ENCODE measurements at places on chromosomes 12 and 14. TPM values are rescaled to one million over a fixed set of nuclear protein-coding genes. Genes with fewer than 3 reads are reported as not detected.

GRCh38 chr12:80837342-80837978, 100.3 kb downstream of the LIN7A start:
- DNase-seq, result peak; percentile 72
- H3K4me1 ChIP-seq, result peaks cover 3% of the 10 kb centered on the region
- no peak overlapping the region for H3K4me3 ChIP-seq
- H3K36me3 ChIP-seq, result no peaks in the 10 kb centered on the region
- no peaks in the 10 kb centered on the region for H3K27me3 ChIP-seq
- no peak overlapping the region for H3K27ac ChIP-seq

DNA sequence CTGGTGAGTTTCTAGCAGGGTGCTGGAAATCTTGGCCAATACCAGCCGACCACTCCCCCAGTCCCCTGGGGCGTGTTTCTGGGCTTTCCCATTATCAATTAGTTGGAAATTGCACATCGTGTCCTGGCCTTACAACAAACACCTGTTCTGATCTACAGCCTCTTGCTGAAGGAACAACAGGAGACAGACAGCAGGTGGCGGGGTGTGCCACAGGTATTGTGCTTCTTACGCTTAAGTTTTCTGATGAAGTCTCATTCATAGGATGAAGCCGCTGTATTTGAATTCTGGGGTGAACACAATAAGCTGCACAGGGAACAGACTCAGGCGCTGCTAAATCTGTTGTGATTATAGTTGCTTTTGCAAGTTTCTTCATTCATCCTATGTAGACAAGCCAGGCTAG, 703 bp downstream of the HIGD1C start:
- H3K4me1 ChIP-seq, result no peaks in the 10 kb centered on the region
- no peak overlapping the region for H3K4me3 ChIP-seq
- no peak overlapping the region for H3K27ac ChIP-seq
- DNase-seq, result no peak
- no peaks in the 10 kb centered on the region for H3K27me3 ChIP-seq

GRCh38 chr14:101859538-101859902, 98.0 kb downstream of the PPP2R5C start:
- H3K4me3 ChIP-seq, result no peak overlapping the region
- H3K4me1 ChIP-seq, result no peaks in the 10 kb centered on the region
- DNase-seq, result no peak
- H3K27me3 ChIP-seq, result no peaks in the 10 kb centered on the region

The RHEBL1 gene
- 6.0 TPM for total RNA-seq

The SLC6A13 gene
- total RNA-seq, result not detected

DNA sequence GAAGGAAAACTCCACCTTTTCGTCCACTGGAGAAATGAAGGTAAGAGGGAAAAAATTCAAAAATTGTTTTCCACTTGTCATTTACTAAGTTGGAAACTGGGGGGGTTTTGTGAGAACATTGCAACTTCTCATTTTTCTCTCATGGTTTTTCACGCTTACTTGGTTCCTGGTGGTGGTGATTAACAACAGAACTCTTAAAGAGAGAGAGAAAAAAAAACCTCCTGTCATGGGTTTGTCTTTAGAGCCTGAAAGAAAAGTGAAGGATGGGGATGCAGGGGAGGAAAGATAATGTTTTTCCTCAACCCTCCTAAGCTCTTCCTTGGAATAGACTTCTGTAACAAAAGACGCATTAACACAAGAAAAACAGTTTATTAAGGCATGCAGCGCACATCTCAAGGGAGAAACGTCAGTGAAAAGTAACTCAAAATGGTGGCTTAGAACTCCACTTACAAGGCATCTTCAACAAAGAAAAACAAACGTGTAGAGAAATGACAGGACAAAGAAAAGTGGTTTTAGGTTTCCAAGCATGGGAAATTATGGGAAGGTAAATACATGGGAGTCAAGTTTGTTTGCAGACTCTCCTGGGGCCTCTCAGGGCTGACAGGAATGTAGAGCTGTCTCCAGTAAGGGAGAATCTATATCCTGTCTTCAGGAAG, 81.9 kb upstream of the ATF7IP start:
- peak overlapping the region; percentile 97 for H3K27ac ChIP-seq
- peaks cover 24% of the 10 kb centered on the region for H3K4me1 ChIP-seq
- peak; percentile 47 for DNase-seq
- no peaks in the 10 kb centered on the region for H3K36me3 ChIP-seq
- no peaks in the 10 kb centered on the region for H3K27me3 ChIP-seq

GRCh38 chr12:14588571-14588970, 20.9 kb upstream of the PLBD1 start:
- no peaks in the 10 kb centered on the region for H3K4me1 ChIP-seq
- DNase-seq, result no peak
- no peaks in the 10 kb centered on the region for H3K36me3 ChIP-seq
- no peak overlapping the region for H3K4me3 ChIP-seq

DNA sequence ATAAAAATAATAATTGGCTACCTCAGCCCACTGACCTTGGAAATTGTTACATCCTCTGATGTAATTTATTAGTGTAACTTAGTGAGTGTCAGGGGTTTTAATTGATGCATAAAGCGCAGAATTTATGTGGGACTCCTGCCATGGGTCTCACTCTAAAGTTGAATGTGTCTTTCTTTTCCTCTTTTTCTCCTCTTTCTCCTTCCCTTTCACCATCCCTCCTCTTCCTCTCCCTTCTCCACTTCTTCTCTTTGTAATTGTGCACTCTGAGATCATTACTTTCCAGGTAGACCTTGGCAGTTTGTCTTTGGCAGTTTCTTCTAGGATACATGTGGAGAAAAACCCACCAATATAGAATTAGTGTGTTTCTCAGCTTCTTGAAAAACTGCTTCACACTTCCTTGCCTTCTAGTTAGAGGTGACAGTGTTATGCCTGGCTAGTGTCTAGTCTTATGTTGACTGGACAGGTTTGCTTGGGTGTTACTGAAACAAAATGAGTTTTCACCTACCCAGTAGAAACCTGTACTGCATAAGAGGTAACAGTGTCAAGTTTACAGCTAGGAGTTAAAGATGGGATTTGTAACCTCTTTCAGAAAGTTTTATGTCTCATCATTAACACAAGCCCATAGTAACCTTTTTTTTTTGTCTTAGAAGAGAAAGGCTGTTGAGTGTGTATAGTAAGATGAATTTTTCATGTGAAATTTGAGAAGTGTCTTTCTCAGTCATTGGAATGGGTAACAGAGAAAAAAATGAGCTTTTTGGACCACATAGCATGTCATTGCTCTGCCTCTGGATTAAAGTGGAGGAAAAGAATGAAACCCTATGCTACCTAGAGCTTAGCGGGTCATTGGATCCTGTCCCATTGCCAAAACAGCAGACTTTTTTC, 18.6 kb downstream of the PELI2 start:
- peaks cover 74% of the 10 kb centered on the region for H3K4me1 ChIP-seq
- H3K27me3 ChIP-seq, result no peaks in the 10 kb centered on the region
- no peak overlapping the region for H3K4me3 ChIP-seq
- no peaks in the 10 kb centered on the region for H3K36me3 ChIP-seq
- DNase-seq, result no peak

The COX8C gene
- total RNA-seq, result not detected

DNA sequence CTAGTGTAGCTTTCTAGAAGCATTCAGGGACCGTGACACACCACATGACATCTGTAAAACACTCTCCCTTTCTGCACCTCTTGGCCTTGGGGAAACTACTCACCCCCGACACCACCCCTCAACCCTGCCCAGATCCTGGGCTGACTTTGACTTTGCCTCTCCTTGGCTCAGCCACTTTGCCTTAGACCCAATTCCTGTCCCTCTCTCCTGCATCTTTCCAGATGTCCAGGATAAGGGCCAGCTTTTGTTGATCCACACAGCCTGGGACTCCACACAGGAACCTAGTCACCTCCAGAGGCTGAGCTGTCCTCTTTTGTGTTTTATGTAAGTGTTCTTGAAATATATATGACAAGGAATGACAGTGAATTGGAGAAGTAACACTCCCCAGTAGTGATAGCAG, 153.7 kb upstream of the PLXNC1 start:
- peaks cover 20% of the 10 kb centered on the region for H3K4me1 ChIP-seq
- H3K36me3 ChIP-seq, result no peaks in the 10 kb centered on the region
- no peak overlapping the region for H3K27ac ChIP-seq
- DNase-seq, result no peak
- no peaks in the 10 kb centered on the region for H3K27me3 ChIP-seq
- no peak overlapping the region for H3K4me3 ChIP-seq

DNA sequence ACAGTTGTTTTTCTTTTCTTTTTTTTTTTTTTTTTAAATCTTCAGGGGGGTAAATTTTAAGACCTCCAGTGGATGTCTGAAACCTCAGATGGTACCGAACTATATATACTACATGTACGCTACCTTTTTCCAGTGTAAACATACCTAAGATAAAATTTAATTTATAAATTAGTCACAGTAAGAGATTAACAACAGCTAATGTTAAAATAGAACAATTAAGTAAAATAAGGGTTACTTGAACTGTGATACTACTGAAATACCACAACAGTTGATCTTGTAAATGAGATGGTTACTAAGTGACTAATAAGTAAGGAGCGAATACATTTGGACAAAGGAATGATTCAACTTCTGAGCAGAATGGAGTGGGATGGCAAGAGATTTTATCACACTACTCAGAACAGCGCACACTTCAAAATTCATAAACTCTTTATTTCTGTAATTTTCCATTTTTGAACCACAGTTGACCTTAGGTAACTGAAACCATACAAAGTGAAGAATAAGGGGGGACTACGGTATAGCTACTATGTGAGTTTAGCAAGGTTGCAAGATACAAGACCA, 80.5 kb upstream of the PCED1B start:
- no peak overlapping the region for H3K4me3 ChIP-seq
- no peaks in the 10 kb centered on the region for H3K4me1 ChIP-seq
- no peak overlapping the region for H3K27ac ChIP-seq
- no peaks in the 10 kb centered on the region for H3K36me3 ChIP-seq
- no peak for DNase-seq
- no peaks in the 10 kb centered on the region for H3K27me3 ChIP-seq

DNA sequence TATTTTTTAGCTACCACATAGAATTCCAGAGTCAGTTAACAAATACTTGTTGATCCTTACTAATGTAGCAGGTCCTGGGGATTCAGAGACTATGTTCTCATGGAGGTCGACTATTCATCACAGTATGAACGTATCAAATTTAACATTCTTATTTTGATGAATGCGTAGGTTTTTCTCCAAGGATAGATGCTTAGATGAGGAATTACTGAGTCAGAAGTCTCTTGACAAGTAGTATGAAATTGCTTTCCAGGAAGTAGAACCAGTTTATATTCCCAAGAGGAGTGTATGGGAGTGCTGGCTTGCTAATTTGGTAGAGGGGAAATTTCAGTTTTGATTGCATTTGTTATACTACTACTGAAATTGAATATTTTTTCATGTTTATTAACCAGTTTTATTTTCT, 42.8 kb upstream of the CRADD start:
- no peak for DNase-seq
- H3K4me1 ChIP-seq, result no peaks in the 10 kb centered on the region
- no peaks in the 10 kb centered on the region for H3K36me3 ChIP-seq

The PARP2 gene
- total RNA-seq, result 33.2 TPM

- no peaks in the 10 kb centered on the region for H3K36me3 ChIP-seq
- peak; percentile 14 for DNase-seq
- no peaks in the 10 kb centered on the region for H3K27me3 ChIP-seq
- no peak overlapping the region for H3K27ac ChIP-seq
- no peak overlapping the region for H3K4me3 ChIP-seq
- peaks cover 7% of the 10 kb centered on the region for H3K4me1 ChIP-seq
Observed at GRCh38 chr12:15698377-15698871, 90.8 kb downstream of the EPS8 start.

DNA sequence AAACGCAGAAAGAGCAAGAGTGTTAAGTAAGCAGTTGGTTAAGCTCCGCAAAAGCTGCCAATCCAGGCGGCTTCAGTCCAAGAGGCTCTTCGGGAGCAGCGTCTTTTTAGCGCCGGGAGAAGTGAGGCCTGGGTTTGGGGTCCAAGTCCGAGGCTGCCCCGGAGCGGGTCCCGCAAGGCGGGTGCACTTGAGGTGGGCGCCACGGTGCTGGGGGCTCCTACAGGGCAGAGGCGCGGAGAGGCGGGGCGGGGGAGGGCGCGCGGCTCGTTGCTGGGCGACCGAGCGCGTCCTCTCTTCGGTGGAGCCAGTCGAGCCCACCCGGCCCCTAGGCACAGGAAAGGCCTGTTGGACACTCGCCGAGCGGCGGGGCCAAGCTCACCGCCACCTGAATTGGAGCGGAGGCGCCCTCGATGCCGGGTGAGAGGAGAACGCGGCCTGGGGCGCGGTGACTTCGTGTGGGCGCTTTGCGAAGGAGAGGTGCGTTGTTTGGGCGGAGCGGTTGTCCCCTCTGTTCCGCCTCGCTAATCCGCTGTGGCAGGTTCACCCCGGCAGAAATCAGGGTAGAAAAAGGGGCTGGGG, 15.6 kb downstream of the TTC6 start:
- no peak overlapping the region for H3K27ac ChIP-seq
- H3K36me3 ChIP-seq, result no peaks in the 10 kb centered on the region
- no peak overlapping the region for H3K4me3 ChIP-seq

GRCh38 chr12:87381742-87382141, 647.5 kb downstream of the C12orf50 start:
- no peak for DNase-seq
- no peak overlapping the region for H3K4me3 ChIP-seq
- no peaks in the 10 kb centered on the region for H3K36me3 ChIP-seq

- H3K27ac ChIP-seq, result no peak overlapping the region
- no peaks in the 10 kb centered on the region for H3K27me3 ChIP-seq
- no peaks in the 10 kb centered on the region for H3K4me1 ChIP-seq
Observed at GRCh38 chr12:18415227-18415626, 153.9 kb downstream of the PIK3C2G start.

DNA sequence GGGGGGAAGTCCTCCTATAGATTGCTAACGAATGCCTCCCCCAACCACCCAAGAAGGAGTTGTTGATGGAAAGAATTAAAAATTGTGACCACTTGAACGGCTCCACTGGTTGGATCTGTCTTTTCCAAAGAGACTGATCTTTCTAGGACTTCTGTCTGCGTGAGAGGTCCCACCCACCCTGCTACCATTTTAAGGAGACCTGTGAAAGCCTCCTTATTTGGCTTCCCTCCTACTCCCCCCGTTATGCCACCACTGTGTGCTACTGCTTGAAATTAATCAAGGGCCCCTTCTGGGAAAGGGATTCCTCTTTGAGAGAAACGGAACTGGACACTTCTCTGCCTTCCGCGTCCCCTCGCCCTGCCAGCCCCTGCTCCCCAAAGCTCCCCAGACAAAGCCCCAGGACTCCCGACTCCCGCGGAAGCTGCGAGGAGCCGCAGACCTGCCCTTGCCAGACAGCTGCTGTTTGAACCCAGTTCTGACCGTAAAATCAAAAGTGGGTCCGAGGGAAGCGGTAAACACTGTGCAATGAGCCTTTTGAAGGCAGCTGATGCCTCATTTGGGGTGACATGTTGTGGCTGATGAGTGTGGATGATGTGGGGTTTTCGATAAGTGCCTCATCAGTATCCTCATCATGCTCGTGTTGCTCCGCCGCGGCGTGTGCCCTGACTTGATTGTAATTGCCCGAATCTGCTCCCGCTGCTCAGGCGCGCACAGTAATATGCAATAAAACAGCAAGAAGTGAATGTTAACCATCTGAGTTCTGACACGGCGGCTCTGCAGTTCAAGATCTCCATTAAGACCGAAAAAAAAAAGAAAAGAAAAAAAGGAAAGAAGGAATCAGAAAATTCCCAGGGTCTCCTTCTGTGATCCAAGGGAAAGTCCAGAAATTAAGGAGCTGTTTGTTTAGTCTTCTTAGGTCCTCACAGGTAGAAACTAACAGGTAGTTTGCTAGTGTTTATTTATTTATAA, 48.2 kb downstream of the MBIP start:
- H3K4me1 ChIP-seq, result peaks cover 100% of the 10 kb centered on the region
- H3K4me3 ChIP-seq, result no peak overlapping the region
- no peaks in the 10 kb centered on the region for H3K27me3 ChIP-seq
- DNase-seq, result no peak
- H3K27ac ChIP-seq, result no peak overlapping the region
